ENCODE measurements at places on chromosomes 12 and 14.
A peak's percentile ranks its signal among the peaks of the same experiment; 100 is the strongest.

GRCh38 chr14:37223947-37224474 lies 26.3 kb downstream of the MIPOL1 start:
- DNase-seq: no peak

GRCh38 chr12:3256103-3256631 lies 179.0 kb downstream of the TSPAN9 start:
- no peak for DNase-seq

- no peak for DNase-seq
Observed at GRCh38 chr12:102833687-102834441, 83.2 kb downstream of the PAH start.

GRCh38 chr12:121537814-121538698 lies 42.8 kb downstream of the KDM2B start:
- peak; percentile 22 for DNase-seq

DNA sequence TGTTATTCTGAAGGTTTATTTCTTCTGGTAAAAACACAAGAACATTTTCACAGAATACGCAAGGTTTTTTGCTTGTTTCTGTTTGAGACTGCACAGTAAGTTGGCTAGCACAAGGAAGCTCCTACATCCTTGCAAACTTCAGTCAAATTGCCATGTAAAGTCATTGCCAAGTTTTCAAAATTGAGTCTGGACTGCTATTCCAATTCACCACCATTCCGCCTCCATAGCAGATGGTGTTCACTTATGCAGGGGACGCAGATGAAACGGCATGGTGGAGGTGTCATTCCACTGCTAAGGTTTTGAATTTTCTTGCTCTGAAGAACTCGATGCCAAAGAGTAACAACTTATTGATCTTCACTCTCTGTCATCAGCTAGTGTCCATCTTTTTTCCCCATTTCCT lies 303.9 kb upstream of the SYT1 start:
- no peak for DNase-seq

DNA sequence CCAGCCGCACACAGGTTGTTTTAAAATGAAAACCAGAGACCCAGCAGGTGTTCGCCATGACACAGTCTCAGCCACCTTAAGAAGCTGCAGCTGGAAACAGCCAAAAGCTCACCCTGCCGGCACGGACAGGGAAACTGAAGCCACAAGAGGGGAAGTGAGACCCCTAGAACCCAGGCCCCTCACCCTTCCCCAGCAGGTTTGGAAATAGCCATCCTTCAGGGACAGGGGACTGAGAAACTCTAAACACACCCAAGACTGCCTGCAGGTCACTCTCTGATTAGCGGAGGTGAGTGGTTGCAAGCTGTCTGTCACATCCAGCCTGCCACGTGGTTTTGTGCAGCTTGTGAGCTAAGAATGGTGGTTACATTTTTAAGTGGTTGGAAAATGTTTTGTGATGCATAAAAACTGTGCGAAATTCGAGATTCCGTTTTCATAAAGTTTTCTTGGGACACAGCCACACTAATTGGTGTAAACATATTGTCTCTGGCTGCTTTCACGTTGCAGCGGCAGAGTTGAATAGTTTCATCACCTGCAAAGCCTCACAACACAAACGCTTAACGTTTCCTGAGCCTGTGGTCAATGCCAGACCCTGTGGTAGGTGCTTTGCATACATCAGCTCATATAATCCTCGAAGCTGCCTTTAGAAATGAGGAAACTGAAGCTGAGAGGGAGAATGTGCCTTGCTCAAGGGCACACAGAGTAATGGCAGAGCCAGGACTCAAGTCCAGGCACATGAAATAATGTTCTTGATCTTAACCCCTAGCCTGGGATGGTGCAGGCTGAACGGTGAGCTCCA lies 1.7 kb upstream of the SELPLG start:
- DNase-seq: peak; percentile 31

GRCh38 chr12:4566474-4566873 lies 4.5 kb downstream of the DYRK4 start:
- DNase-seq: no peak

DNA sequence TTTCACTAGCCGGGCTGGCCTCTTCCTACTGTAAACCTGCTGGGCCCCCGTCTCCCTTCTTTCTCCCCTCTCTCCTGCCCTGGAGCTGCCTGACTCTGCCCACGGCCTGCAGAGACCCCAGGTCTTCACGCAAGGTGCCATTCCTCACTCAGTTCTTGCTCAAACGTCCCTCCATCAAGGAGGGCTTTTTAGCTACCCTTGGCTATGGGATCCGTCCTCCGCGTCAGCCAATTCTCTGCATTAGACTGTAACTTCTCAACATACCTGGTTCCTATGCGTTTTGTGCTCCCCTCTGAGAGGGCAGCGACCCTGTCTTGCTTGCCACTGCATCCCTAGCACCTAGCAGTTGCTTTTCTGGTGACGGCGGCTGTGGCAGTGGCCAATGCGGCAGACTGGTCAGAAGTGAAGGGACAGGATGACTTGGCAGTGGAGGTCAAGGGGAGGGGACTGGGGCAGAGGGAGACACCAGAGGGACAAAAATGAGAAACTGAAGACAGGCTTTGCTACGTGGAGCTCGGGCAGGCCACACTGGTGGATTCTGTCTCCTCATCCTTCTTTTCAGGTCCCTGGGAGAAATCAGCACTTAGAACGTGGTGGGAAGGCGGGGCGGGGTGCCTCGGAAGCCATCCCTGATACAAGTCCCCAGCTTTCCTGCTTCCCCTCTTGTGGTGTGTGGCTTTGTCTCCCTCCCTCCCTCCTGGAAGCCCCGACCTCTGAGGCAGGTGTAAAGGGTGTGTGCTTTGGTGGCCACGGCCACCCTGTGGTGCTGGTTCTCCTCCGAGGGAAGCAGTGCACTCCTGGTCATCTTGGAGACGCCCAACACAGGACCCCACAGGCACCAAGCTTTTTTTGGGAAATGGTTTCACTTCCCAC lies 1.8 kb downstream of the B3GNT4 start:
- no peak for DNase-seq

GRCh38 chr12:44960856-44961255 lies 84.7 kb upstream of the NELL2 start:
- DNase-seq: no peak

DNA sequence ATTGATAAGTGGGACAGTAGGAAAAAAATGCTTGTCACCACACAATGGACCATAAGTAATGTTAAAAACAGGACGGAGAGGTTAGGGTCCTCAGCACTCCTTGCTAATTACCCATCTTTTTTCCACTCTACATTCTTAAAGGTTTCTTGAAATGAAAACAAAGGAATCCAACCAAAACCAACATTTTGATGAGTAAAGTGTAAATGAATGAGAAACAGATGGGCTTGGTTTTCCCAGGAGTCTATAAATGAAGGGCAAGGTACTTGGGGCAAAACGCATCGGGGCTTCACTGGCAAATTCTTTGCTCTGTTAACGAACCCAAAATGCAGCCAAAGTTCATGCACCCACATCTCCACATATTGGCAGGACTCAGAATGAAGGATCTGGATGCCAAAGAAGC lies 129.2 kb upstream of the BMP4 start:
- no peak for DNase-seq

DNA sequence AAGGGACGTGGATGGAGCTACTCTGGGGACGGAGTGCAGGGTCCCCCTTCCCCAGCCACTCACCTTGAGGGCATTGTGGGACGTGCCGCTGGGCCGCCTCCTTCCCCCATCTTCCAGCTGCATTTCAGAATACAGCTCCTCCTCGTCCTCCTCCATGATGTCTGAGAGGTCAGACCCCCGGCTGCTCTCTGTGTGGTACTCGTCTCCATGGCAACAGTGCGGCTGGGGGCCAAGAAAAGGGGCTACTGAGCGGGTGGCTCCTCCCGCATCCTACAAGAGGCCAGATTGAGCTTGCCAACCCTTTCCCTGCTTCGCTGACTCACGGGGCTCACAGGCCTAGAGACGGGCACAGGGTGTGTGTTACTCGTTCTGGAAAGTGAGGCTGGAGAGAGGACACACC lies 90.4 kb downstream of the PIWIL1 start:
- no peak for DNase-seq

GRCh38 chr14:105472486-105472991 lies 2.1 kb upstream of the CRIP2 start:
- DNase-seq: no peak

DNA sequence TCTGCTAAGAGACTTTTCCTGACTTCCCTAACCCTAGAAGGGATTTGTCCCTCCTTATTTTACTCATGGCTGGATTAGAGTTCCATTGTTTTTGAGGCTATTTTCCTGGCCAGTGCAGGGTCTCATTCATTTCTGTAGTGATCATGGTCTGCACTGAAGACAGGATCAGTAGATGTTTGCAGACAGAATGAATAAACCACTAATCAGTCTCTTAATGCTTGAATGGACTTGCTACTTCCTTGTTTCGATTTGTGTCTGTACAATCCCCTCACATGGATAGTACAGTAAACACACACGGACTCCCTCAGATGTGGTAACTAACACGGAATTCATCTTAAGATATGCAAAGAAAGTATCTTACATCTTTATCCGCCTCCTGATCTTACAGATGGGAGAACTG lies 102.6 kb upstream of the PRB2 start:
- DNase-seq: no peak

GRCh38 chr14:83709116-83709515 lies 1820.8 kb upstream of the FLRT2 start:
- DNase-seq: no peak

DNA sequence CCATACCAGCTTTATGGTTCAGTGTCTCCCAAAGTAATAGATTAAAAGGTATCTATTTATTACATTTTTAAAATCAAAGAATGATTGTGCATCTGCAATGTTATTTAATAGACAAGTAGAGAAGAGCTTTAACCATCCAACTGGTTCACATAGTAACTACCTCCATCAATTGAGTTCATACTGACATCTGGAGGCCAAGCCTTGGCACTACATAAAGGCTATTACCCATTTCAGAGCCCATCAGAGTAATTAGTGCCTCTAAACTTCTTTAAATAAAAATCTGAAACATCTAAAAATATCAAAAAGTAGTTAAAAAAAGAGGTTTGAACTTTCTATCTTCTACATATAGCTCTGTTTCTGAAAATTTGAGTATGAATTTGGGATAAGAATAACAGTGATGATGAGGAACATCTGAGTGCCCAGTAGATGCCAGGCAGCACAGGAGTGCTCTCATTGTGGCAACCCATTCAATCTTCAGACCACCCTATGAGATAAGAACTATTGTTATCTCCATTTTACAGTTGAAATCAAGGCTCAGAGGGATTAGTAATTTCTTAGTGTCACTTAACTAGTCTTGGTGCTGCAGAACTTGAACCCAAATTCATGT lies 132.9 kb upstream of the DAAM1 start:
- DNase-seq: peak; percentile 20

- no peak for DNase-seq
Observed at GRCh38 chr14:103519043-103519836, 3.4 kb downstream of the CKB start.

- DNase-seq: no peak
Observed at GRCh38 chr14:40308240-40308639, 876.0 kb upstream of the FBXO33 start.

DNA sequence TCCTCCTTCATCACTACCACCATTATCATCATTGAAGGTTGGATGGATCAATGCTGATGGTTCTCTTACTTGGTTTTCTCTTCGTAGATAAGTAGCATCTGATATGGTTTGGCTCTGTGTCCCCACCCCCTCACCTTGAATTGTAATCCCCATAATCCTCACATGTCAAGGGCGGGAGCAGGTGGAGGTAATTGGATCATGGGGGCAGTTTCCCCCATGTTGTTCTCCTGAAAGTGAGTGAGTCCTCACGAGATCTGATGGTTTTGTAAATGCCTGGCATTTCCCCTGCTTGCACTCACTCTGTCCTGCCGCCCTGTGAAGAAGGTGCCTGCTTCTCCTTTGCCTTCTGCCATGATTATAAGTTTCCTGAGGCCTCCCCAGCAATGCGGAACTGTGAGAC lies 172.4 kb upstream of the PWP1 start:
- DNase-seq: no peak

- no peak for DNase-seq
Observed at GRCh38 chr12:88782351-88782750, 202.1 kb upstream of the KITLG start.

DNA sequence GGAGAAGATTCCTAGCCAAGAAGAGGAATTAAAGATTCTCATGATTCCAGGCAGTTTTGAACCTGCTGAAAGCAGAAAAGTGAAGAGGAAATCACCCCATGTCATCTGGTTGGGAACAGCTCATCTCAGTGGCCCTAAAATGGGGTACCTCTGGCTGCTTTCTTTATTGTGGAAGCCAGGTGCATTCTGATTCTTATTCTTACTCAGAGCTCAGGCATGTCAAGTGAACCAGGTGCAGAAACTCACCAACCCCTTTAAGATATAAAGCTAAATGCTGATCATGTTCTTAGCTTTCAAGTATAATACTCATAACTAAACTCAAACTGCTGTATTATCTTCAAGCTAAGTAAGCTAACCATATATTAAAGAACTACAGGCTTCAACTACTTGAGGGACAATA lies 253.9 kb upstream of the ARID2 start:
- no peak for DNase-seq

GRCh38 chr14:102924632-102925588 lies 2.4 kb downstream of the AMN start:
- DNase-seq: no peak

- DNase-seq: no peak
Observed at GRCh38 chr12:123097561-123098084, 53.3 kb downstream of the PITPNM2 start.

DNA sequence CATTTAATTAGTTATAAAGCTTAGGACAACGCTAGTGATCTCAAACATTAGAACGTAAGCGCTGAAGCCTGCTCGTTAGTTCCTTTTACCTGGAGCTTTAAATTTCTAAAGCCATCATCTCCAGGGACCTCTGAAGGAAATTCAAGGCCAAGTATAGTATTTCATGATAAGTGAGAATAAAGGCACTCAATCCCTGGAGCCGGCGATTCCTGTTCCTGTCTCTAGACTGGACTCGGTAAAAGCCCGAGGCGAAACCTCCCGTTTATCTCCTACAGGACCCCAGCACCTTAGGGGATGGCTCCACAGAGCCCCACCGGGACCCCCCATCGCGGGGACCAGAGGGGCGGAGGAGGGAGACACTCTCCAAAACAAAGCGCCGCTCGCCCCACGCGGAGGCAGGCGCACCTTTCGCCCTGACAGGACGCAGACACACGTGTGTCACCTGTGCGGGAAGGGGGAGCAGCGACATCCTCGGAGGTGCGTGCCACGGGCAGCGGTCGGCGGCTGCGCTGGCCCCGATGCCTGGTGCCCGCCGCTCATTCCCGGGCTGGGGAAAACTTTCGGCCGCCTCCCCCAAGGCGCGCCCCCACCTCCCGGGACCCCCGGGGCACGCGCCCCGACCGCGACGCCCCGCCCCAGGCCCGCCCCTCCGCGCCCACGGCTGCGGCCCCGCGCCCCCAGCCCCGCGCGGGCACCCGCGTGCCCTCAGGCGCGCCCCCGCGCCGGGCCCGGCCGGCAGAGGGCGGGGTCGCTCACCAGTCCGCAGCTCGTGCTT lies 678 bp downstream of the RPS6KA5 start:
- DNase-seq: peak; percentile 44

DNA sequence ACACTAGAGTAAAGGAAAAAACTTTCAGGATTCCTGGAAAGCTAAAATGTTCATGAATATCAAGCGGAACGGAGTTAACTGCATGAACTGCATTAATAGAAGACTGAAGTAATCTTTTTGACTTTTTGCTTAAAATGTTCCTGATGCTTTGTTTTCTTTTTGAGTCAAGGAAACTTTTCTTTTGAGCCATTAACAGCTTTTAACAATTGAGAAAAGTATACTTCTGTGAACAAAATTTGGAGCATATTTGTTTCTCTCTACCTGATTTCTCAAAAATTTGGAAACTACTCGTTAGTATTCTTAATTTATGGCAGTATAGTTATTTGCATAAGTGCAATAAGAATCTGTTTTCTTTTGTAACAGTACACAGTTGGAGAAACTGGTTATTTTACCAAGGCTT lies 78.5 kb downstream of the CALM1 start:
- DNase-seq: no peak
